ENCODE measurements at places on chromosomes 2 and 18.
A peak's percentile ranks its signal among the peaks of the same experiment; 100 is the strongest.

DNA sequence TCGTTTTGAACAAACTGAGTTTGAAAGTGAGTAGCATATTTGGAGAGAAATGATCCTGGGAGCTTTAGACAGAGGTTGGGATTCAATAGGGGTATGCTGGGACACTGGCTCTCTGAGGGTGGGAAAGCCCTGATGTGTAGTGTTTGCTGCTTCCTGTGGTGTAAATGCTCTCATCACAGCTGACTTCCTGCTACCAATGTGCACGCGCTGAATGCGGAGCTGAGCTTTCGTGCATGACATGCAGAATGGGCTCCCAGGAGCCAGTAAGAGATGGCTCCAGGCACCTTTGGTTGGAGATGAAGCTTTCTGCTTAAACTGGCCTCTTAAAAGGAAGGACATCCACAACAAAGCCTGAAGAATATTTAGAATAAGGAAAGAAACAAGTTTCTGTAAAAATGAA is 224.1 kb upstream of the CCDC150 start:
- peak; percentile 10 for DNase-seq

DNA sequence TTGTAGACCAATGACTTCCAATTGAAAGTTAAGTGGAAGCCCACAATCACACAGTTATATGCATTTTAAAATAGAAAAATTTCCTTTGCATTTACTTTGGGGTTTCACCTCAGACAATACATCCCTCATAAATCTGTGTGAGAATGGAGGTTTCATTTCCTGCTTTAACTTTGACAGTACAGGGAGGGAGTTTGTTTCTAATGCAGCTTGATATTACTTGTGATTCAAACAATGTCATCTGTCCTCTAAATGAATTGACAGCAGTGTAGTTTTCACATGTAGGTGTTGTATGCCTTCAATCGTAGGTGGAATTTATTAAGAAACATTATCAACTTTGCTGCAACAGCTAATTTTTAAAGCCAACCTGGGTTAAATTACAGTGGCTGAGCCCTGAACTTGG is 75.2 kb downstream of the TMEFF2 start:
- DNase-seq, result no peak

- no peak for DNase-seq
Observed at GRCh38 chr2:241128266-241128665, 21.0 kb downstream of the PASK start.

GRCh38 chr2:58739033-58739432 is 497.9 kb upstream of the FANCL start:
- no peak for DNase-seq

- DNase-seq, result peak; percentile 27
Observed at GRCh38 chr18:22342625-22343024, 75.1 kb downstream of the CTAGE1 start.

DNA sequence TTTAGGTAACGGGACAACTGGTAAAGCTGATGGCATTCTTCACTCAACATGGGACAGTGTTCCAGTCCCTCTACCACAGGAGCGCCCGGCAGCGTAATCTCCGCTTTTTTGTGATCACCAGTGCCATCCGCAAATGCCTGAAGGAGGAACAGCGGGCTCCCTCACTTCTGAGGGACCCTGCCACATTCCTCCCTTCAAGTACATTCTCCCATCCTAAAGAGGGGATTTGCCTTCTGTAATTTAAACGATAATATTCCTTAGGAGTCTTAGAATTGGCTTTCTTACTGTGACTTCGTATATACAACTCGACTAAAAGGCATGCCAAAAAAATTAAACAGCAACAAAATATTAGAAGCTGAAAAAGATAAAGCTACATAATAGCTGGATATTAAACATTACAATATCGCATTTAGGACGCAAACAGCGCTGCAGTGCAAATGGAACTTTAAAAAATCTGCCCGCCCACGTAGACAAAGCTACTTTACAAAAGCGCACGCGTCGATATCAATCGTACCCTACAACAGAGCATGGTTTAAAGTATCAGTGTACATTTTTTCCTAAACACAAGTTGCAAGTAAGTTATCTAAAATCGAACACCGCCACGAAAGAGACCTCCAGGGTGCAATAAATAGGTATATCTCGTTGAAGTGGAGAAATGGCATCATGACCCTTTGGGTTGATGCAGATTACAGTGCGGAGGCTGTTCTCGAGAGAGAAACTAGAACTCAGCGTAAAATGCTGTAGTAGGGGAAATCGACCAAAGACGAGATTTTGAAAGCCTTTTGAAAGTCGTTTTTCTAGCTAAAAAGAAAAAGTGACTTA is 2.3 kb upstream of the VSNL1 start:
- DNase-seq, result no peak

DNA sequence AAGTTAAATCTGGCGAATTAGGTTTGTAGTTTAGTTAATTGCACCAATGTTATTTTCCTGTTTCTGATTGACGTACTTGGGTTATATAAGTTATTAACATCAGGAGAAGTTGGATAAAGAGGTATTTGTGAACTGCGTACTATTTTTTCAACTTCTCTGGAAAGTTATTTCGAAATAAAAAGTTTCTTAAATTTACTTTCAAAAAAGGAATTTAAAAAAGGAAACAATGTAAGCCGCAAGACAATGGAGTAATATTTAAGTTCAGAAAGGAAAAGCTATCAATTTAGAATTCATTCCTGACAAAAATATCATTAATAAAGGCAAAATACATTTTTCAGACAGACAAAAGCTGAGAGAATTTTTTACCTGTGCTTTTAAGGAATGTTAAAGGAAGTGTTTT is 47.7 kb downstream of the RAB10 start:
- no peak for DNase-seq

DNA sequence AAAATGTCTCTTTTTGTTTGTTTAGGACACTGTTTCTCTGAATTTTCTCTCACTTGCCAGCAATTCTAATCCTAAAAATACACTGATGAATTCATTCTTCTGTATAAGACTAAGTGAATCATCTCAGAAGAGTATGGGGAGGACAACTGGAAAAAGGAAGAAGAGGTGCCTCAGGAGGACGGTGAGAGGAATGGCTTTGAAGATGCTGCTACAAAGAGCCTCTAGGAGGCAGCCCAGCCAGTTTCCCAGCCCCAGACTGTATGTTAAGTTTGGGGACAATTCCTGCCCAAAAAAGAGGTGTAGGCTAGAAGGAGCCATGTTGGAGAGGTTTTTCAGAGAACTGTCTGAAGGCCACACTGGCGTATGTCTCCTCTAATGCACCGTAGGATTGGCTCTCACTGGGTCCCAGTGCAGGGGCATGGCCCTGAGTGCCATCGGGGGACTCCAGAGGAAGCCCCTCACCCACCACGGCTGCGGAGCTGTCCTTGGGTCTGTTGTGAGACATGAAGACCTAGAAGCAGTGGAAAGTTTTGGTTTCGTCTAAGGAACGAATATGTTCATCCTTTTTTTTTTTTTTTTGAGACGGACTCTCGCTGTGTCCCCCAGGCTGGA is 3.1 kb upstream of the SDC1 start:
- no peak for DNase-seq

DNA sequence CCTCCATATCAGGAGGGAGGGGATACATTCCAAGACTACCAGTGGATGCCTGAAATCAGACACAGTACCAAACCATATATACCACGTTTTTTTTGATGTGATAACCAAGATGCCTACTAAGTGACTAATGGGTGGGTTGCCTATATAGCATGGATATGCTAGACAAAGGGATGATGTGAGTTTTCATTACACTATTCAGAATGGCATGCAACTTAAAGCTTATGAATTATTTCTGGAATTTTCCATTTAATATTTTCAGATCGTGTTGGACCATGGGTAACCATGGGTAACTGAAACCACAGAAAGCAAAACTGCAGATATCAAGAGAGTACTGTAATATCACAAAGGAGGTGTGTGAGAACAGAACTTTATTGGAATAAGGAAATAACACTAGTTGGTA is 39.6 kb upstream of the CRACDL start:
- DNase-seq, result no peak

- no peak for DNase-seq
Observed at GRCh38 chr2:192354512-192355244, 159.9 kb upstream of the TMEFF2 start.

DNA sequence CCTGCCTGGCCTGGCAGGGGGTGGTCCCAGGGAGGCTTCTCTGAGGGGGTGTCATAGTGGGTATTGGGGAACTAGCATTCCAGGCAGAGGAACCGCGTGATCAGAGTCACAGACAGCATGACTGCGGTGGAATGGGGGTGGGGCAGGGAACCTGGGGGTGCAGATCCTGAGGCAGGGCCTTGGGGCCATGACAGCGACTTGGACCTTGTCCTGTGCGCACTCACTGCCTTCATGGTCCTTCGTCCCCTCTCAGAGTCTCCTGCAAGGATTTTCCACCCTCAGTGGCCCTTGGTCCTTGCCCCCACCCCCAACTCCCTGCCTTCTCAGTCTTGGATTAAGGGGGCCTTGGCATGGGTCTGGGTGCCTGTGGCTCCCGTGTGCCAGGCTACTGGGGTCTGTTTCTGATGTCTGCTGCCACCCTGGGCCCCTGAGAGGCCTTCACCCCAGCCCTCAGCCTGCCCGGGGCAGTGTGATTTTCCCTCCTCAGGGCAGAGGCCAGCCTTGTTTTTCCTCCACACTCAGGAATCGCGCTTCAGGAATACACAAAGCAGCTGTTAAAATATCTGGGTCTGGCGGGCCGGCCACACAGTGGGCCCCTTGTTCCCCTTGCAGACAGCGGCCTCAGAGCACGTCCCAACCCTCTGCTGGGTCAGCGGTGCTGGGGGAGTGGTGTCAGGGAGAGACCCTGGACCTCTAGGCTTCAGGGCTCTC is 51.6 kb downstream of the GLI2 start:
- no peak for DNase-seq

DNA sequence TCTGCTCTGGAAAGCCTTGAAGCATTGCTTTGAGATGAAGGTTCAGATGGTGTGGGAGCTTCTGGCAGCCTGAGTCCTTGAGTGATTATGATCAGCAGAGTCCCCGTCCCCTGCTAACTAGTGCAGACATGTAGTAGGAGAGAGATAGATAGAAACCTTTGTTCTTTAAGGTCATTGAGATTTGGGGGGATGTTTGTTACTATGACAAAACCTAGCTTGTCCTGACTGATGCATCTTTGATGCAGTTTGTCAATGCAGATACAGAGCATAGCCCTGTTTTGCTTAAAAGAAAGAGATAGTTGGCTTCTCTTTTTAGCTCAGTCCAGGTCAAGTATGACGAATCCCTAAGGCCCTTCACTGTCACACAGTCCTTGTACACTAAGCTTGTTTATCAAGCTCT is 274.6 kb upstream of the DPP10 start:
- no peak for DNase-seq

- no peak for DNase-seq
Observed at GRCh38 chr2:16209799-16210198, 269.4 kb downstream of the MYCN start.

GRCh38 chr18:58288921-58289797 is 245.1 kb downstream of the NEDD4L start:
- DNase-seq, result no peak

DNA sequence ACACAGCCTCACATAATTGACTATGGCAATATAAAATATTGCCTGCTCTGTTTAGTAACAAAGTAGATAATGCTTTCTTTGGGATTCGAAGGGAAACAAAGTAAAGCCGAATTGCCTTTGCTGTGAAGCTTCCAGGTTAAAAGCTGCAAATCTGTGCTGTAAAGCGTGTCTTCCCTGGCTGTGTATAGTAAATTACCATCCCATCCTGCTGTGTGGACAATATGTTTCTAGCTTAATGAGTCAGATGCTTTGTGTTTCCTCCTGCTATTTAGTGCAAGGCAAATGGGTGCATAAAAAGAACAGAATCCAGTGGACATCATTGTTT is 265.1 kb downstream of the SOCS6 start:
- DNase-seq, result no peak

GRCh38 chr18:59180150-59180845 is 39.7 kb upstream of the GRP start:
- no peak for DNase-seq

DNA sequence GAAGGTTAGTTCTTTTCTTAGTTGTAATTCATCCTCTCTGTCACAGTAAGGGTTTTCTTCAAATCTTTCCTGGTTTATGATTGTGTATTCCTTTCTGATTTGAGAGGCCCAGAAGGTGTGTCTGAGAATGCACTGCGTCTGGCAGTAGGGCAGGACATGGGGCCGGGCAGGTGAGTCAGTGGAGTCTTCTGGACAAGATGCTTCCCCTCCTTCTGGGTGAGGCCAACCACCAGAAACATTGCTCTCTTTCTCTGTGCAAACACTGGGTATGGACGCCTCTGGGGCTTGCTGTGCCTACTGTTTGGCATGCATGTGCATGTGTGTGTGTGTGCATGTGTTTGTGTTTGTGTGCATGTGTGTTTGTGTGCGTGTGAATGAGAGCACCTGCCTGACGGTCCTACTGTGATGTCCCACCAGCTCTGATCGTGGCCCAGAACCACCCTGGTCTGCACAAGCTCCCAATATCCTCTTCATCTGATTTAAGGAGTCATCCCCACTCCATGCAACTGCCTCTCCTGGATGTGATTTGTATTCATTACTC is 93.2 kb upstream of the DLX2 start:
- DNase-seq, result no peak

DNA sequence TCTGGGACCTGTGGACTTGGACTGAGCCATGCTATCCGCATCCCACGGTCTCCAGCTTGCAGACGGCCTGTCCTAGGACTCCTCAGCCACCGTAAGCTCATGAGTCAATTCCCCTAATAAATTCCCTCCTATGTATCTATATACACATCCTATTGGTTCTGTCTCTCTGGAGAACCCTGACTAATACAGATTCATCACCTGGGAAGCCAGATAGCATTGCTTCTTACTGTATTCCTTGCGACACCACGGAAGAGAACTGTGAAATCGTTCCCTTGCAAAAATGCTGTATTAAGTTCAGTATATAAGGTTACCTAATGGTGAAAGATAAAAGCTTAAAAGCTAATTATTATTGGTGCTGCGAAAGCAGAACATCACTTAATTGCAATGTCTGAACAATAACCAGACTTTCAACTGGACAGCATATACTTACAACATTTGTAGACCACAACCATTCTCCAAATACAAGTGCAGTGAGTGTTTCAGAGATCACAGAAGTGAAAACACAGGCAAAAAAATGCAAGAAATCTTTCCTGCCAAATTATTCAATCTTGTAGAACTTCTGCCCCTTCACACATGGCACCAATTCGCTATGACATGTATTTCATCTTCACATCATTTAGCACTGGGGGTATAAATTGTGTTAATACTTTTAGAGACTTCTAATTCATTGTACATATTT is 352.9 kb downstream of the TXNL1 start:
- DNase-seq, result no peak

- DNase-seq, result no peak
Observed at GRCh38 chr2:134161170-134161547, 92.7 kb upstream of the MGAT5 start.

DNA sequence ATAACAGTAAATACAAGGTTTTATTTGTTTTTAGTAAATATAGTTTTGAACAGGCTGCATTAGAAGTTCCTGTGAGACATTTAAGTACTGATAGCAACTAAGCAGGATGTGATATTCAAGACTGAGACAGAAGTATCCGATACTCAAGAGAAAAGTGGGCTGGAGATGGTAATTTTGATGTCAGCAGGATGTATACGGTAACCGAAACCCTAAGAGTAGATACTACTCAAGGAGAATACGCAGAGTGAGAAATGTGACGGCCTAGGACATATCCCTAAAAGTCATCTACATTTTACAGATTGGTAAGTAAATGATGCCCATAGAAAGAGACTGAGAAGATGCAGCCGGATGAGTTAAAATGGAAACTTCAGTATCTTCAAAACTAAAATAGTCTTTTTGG is 115.4 kb downstream of the GORASP2 start:
- peak; percentile 2 for DNase-seq

Measured in CD4-positive, alpha-beta T cell treated with Interleukin-6 at 100 ng/mL for 8 hours (primary cell).